ENCODE measurements at places on chromosomes 5 and 9.

- DNase-seq, result no peak
These were observed 3.8 kb upstream of the CCDC192 start for GRCh38 chr5:127699416-127699815.

DNA sequence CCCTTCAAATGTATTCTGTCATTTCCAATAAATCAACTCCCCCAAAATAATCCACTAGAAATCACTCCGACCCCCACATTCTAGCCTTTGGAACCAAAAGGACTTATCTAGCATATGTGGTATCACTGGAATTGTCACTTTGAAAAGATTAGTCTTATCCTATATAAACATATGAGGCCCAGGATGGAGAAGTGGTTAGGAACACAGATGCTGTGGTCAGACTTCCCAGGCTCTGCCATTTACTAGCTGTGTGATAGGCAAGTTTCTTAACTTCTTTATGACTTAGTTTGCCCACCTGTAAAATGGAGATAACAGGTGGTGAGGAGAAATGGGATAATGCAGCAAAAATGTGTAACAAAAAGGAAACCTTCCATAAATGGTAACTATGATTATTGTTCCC, 62.0 kb upstream of the GLRX start:
- DNase-seq, result no peak

DNA sequence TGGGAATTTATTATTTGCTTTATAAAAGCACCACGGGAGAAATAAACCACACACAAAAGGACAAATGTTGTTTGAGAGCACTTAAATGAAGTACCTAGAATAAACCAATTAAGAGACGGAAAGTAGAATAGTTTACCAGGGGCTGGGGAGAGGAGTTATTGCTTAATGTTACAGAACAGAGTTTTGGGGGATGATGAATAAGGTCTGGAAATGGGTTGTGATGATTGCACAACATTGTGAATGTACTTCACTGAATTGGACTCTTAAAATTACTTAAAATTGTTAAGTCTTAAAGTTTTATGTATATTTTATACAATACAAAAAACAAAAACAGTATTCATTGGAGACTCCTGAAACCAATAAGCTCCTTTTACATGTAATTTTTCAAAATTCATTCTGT, 1.5 kb downstream of the ZBTB43 start:
- DNase-seq, result no peak

DNA sequence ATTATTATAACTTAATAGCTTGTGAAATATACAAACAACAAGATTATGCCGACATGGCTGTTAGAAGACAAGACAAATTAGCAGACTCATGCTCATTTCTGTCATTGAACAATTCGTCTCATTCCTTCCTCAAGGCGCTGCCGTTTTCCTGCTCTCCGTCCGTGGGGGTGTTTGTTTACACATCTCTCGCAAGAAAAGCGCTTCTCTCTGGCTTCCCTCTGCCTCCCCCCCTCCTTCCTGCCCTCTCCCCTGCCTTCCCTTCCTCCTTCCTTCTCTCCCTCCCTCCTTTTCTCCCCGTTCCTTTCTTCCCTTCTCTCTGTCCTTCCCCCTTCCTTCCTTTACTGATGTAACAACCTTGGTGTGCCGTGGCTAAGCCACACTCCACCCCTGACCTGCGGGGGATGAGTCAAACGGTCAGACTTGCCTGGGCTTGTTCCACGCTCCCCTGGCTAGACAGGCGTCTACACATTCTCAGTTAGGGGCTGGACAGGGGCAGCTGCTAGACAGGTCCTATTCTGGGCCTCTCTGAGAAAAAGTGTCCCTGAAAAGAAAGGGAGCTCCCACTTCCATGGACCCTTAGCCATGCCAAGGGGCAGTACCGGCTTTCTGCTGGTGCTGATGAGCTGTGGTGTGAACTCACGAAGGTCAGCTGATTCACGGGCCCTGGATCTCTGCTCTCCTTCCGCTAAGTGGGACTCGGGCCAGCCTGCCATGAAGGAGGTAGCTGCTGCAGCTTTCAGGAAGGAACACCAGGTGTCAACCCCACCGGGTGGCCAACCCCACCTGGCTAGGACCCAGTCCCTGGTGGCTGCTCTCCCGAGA, 32.0 kb upstream of the SPTLC1 start:
- DNase-seq, result no peak

GRCh38 chr9:134525070-134525815, 116.4 kb upstream of the COL5A1 start:
- DNase-seq, result no peak

GRCh38 chr5:139164020-139164419, 34.1 kb downstream of the SIL1 start:
- DNase-seq, result no peak

GRCh38 chr5:163571744-163572143, 66.3 kb downstream of the MAT2B start:
- DNase-seq, result no peak

DNA sequence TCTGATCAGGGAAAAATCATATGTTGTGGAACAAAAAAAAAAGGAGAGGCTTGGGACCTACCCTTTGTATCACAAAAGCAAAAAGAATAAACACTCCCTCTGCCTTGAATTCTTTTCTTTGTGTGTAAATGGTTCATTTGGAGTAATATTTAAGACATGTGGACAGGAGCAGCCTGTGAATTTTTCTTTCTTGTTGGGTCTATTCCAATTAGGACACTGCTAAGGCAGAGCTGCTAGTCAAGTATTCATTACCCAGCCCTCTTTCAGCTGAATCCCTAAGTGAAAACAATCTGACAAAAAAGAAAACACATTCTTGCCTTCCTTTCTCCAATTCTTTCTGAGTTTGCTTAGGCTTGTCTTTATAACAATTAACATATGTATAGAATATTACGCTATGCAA, 330.0 kb downstream of the EBF1 start:
- no peak for DNase-seq

- no peak for DNase-seq
These were observed 73.8 kb upstream of the CPLX2 start for GRCh38 chr5:175797521-175798038.

- DNase-seq, result no peak
These were observed 70.9 kb downstream of the TEX10 start for GRCh38 chr9:100281676-100282387.

GRCh38 chr9:109166171-109166770, 778 bp downstream of the FRRS1L start:
- no peak for DNase-seq

DNA sequence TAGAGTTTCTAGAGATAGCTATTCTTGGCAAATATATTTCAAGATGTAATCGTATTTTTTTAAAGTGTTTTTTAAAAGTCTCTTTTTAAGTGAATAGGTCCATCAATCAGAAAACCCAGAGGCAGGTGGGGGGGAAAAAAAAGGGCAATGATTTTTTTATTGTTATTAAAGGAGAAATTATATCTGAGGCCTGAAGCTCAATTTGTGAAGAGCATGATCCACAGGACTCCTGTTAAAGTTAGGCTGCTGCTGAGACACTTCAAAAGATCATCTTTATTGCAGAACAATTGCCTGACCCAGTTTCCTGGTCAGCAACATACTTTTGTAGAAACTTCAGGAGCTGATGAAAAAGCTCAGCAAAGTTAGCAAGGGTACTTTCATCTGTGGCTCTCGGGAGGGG, 326.2 kb downstream of the RASEF start:
- no peak for DNase-seq

DNA sequence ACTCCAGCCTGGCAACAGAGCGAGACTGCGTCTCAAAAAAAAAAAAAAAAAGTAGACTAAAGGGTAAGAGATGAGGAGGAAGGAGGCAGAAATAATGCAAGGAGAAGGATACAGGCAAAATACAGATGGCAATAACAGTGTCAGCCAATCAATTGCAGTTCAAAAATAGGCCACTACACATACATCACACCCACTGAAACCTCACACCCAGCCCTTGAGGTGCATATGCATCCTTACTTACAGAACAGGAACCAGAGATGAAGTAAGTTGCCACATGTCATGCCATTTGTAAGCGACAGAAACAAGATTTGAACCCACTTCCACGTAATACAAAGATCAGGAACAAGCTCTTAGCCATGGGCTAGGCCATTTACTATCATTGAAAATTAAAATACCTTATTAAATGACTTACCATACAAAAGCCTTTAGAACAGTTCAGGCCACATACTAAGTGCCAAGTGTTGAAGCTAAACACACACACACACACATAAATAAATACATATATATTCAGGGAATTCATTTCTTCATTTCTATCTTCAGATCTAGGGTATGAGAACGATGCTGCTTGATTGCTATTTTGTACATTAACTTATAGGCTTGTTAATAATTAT, 98.4 kb downstream of the FNBP1 start:
- DNase-seq, result peak; percentile 22
